ENCODE measurements at places on chromosomes 3 and 15. TPM values are rescaled to one million over a fixed set of nuclear protein-coding genes. Genes with fewer than 3 reads are reported as not detected.

IL5RA gene
- 0.12 TPM for total RNA-seq

SSR3 gene
- total RNA-seq: 149 TPM

GRIP2 gene
- not detected for total RNA-seq

WDR93 gene
- not detected for total RNA-seq

TRH gene
- total RNA-seq: not detected

SKOR1 gene
- total RNA-seq: 0.21 TPM

TTLL3 gene
- 33.6 TPM for total RNA-seq

CHRM5 gene
- total RNA-seq: not detected

CERS3 gene
- total RNA-seq: 0.54 TPM

PRTG gene
- not detected for total RNA-seq

GOLGA8G gene
- total RNA-seq: not detected

THSD4 gene
- total RNA-seq: not detected

PARP14 gene
- total RNA-seq: 68.6 TPM

ERICH6 gene
- not detected for total RNA-seq

TNFSF10 gene
- 123 TPM for total RNA-seq

LRRC3B gene
- not detected for total RNA-seq

ALS2CL gene
- total RNA-seq: 0.10 TPM

MESP2 gene
- total RNA-seq: not detected

ACTRT3 gene
- 1.3 TPM for total RNA-seq

IGDCC3 gene
- not detected for total RNA-seq

ALDH1A3 gene
- total RNA-seq: not detected

RASGRP1 gene
- total RNA-seq: 110 TPM

SLC12A1 gene
- total RNA-seq: not detected
